ENCODE measurements at places on chromosomes 6 and 20. TPM values are rescaled to one million over a fixed set of nuclear protein-coding genes. Genes with fewer than 3 reads are reported as not detected.

DNA sequence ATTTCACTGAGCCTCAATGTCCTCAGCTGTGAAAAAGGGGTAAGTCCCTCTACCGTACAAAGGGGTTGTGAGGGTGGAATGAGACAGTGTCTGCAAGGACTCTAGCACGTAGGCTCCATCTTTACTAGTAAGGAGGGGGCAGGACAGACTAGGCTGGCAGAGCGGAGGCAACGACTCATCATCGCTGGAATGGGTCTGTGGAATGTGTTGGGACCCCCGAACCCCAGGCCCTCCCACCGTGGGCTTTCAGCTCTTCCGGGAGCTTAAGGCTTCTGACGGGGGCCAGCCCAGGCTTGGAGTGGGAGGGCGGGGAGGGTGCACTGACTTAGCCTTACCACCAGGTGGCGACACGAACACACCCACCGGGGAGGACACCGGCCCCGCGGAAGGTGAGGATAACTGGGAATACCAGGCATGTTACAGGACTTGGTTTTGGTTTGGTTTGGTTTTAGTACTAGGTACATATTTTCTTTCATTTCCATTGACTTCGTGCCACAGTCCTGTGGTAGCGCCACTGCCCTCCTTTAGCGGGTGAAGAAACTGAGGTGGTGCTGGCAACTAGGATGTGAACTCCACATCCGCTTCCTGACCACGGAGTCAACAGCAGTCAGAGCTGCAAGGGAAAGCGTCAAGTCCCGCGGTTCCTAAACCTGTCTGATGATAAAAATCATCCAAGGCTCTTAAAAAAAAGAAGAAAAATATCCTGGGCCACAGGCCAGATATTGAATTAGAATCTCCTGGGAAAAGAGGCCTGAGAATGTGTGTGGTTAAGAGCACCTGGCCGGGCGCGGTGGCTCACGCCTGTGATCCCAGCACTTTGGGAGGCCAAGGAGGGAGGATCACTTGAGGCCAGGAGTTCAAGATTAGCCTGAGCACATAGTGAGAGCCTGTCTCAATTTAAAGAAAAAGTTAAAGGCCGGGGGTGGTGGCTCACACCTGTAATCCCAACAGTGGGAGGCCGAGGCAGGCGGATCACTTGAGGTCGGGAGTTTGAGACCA is 10.3 kb upstream of the TULP1 start:
- DNase-seq, result peak; percentile 63

DNA sequence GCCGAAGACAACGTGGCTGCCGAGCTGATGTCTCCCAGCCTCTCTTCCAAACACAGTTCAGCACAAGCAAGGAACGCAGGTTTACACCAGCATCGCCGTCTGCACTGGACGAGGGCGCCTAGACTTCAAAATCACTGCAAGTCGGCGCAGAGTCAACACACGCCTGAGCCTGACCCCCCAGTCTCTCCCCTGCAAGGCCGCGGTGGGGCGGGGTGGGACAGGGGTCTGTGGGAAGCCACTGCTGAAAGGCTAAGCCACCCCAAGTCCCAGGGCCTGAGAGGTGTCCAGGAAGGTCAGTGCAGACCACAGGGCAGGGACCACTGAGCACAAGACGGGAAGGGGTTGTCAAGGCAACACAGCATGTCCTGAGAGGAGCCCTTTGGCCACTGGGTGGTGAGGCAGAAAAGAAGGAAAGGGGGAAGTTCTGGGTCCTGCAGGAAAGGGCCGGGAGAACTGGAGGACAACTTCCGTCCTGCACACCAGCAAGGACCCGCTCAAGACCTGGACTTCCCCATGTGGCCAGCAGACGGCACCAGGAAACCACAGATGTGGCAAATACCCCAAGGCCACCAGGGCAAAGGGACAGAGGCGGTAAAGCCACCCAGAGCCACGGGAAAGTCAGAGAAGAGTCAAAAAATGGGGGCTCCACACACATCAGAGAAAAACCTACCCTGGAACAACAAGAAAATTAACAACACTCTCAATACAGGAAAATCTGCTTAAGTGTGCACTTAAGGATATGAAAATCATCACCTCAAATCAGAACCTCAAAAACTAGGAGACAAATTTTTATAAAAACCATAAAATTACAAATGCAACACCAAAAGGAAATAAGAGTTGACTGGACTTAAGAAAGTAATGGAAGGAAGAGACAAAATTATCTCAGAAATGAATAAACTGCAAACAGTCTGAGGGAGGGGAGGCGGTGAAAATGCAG is 84.8 kb downstream of the TAF4 start:
- no peak for DNase-seq

GRCh38 chr6:39835821-39836295 is 43.7 kb downstream of the DAAM2 start:
- no peak for DNase-seq

DNA sequence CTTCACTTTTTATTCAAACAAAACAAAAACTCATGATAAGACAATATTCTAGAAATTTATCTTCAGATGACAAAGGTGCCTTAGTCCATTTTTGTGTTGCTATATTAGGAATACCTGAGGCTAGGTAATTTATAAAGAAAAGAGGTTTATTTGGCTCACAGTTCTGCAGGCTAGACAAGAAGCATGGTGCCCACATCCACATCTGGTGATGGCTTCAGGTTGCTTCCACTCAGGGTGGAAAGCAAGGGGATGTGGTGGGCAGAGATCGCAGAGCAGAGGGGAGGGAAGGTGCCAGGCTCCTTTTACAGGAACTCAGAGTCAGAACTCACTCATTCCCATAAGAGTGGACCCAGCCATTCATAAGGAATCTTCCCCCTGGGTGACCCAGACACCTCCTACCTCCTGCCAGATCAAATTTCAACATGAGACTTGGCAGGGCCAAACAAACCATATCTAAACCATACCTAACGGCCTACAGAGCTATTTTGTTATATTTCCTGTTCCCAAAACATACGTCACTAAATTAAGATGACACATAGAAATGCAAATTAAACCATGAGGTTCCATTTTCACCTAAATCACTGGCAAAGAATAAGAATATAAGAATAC is 26.4 kb downstream of the ABHD12 start:
- DNase-seq, result no peak

DNA sequence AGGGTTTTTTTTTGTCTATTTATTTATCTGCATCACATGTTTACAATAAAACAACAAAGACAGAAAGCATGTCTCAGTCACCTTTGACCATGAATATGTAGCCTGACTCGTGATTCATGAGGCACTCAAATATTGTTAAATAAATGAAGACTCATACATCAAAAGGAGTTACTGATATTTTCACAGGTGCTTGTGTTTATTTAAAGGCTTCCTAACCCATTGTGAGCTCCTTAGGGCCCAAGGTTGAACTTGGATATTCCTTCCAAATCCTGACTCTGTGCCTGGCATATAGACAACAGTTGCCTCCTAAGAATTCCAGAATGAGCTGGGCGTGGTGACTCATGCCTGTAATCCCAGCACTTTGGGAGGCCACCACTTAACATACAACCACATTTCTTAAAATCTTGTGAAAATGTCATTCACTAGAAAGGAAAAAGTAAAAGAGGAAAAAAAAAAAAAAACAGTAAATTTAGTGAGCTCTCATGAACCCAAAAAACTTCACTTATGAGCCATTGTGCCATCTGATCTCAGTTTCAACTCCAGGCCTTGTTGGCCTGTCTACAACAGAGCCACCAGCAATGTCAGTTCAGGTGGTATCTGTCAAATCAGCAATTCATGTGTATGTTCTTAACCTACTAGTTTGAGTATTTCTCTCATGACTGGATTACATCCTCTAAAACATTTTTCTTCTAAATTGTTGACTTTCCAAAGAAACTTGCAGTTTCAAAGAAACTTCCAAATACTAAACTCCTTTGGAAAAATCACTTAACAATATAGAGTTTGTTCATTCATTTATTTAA is 162.7 kb upstream of the MARCKS start:
- no peak for DNase-seq

DNA sequence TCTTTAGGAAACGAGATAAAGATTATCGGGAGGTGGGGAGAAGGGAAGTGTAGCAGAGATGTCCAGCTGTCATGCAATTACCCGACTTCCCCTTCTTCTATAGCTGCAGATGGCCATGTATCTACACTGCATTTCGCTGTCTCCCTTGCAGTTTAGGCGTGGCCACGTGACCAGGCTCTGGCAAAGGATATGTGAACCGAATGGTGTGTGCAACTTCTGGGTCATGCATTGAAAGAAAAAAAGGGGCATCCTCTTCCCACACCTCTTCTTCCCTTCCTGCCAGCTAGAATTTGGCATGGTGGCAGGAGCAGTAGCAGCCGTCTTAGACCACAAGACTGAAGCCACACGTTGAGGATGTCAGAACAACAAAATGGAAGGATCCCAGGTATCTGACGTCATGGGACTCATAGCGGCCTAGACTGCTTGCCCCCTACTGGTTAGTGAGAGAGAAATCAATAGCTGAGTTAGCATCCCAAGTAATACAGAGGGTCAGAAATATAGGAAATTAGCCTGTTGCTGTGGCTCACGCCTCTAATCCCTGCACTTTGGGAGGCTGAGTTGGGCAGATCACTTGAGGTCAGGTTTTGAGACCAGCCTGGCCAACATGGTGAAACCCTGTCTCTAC is 32.8 kb downstream of the TCF15 start:
- DNase-seq, result no peak

DNA sequence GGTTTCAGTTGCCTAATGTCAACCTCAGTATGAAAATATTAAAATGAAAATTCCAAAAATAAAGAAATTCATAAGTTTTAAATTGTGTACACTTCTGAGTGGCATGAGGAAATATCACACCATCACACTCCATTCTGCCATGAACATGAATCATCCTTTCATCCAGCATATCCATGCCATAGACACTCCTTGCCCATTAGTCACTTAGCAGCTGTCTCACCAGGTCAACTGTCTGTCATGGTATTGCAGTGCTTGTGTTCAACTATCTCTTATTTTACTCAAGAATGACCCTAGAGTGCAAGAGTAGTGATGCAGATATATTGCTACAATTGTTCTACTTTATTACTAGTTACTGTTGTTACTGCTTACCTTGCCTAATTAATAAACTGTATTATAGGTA is 712.4 kb downstream of the EPHA7 start:
- DNase-seq, result no peak

GRCh38 chr6:84272298-84272697 is 44.9 kb upstream of the CEP162 start:
- DNase-seq, result no peak

DNA sequence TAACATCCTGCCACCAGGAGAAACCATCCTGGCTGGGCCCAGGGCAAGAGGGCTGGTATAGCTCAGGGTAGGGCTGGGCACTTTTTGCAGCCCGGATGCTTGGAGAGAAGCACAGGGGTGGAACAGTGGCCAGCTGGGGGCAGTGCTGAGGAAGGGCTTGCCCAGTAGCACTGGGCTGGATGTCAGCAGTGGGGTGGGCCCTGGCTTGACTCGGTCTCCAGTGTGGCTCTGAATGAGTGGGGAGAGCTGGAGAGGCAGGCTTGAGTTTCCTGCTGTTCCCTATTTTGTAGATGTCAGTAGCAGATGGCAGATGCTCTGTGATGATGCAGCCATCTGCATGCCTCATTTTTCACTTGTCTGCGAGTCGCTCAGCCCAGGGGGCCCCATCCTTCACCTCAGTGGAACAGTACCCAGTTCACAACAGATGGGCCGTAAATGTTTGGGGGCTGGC is 56.3 kb upstream of the TULP1 start:
- DNase-seq, result peak; percentile 87

- DNase-seq, result no peak
These were observed 222.4 kb downstream of the CD83 start for GRCh38 chr6:14339711-14340584.

- peak; percentile 63 for DNase-seq
These were observed 3.5 kb downstream of the PIGT start for GRCh38 chr20:45419188-45420091.

GRCh38 chr6:45487645-45488044 is 109.9 kb upstream of the SUPT3H start:
- DNase-seq, result no peak

- no peak for DNase-seq
These were observed 96.4 kb upstream of the CNKSR3 start for GRCh38 chr6:154606860-154607259.

DNA sequence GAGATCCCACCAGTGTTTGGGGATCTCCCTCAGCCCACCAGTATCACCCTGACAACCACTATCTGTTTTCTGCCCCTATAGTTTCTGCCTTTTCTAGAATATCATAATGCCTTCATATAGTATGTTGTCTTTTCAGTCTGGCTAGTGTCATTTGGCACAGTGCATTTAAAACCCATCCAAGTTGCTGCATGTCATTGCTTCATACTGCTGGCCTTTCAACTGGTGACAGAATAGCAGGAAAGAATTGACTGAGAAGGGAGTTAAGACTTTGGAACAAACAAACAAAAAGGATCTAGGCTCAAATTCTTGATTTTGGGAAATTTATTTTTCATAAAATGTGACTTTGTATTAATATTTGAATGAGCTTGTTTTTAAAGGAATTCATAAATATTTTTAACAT is 4.5 kb downstream of the LMBRD1 start:
- DNase-seq, result peak; percentile 50

- DNase-seq, result no peak
These were observed 164.4 kb upstream of the QKI start for GRCh38 chr6:163250116-163250515.

DNA sequence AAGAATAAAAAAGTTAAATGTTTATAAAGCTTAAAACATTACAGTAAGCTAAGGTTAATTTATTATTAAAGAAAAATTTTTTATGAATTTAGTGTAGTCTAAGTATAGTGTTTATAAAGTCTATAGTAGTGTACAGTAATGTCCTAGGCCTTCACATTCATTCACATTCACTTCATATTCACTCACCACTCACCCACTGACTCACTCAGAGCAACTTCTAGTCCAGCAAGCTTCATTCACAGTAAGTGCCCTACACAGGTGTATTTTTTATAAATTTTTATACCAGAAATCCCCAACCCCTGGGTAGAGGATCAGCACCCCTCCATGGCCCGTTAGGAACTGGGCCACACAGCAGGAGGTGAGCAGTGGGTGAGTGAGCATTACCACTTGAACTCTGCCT is 24.3 kb upstream of the ADGRF1 start:
- DNase-seq, result no peak

- no peak for DNase-seq
These were observed 83.1 kb downstream of the IRF4 start for GRCh38 chr6:474453-475185.

- DNase-seq, result no peak
These were observed 21.9 kb upstream of the KIAA0408 start for GRCh38 chr6:127481111-127481510.

- no peak for DNase-seq
These were observed 79.0 kb downstream of the IPCEF1 start for GRCh38 chr6:154277629-154278017.

The CD83 gene
- total RNA-seq, result 0.27 TPM

The RAET1L gene
- not detected for total RNA-seq

The HUS1B gene
- not detected for total RNA-seq

The SLC32A1 gene
- total RNA-seq, result not detected

The HTR1B gene
- total RNA-seq, result not detected

Data from gastrocnemius medialis (tissue), 4 donors.